ENCODE measurements at places on chromosomes 5 and 9.

GRCh38 chr9:131091352-131091992 is 4.9 kb upstream of the AIF1L start:
- H3K36me3 ChIP-seq: no peaks in the 10 kb centered on the region
- no peak overlapping the region for H3K27ac ChIP-seq
- no peak overlapping the region for H3K4me3 ChIP-seq
- H3K4me1 ChIP-seq: peaks cover 4% of the 10 kb centered on the region
- peaks cover 25% of the 10 kb centered on the region for H3K27me3 ChIP-seq

- no peak overlapping the region for H3K27ac ChIP-seq
- no peak for DNase-seq
- no peaks in the 10 kb centered on the region for H3K27me3 ChIP-seq
These were observed 58.8 kb downstream of the CAAP1 start for GRCh38 chr9:26833792-26834191.

DNA sequence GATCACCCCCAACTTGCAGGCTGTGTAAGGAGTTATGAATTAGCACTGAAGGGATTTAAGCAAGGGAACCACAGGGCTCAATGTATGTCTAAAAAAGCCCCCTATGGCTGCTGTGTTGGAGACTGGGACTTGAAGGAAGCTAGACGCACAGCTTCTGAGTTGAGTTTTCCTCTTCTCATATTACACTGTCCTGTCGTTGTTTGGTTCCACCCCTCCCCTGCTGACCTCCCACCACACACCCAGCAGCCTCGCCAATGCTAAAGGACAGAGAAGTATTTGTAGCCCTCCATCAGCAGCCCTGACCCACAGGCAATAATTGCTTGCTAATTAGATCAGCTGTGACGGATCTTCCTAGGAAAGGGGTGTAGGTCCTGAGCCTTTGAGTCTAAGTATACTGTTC is 15.1 kb upstream of the CARTPT start:
- no peak overlapping the region for H3K4me3 ChIP-seq
- H3K4me1 ChIP-seq: no peaks in the 10 kb centered on the region
- DNase-seq: no peak
- peaks cover 31% of the 10 kb centered on the region for H3K27me3 ChIP-seq

- no peaks in the 10 kb centered on the region for H3K4me1 ChIP-seq
- H3K27me3 ChIP-seq: no peaks in the 10 kb centered on the region
- no peaks in the 10 kb centered on the region for H3K36me3 ChIP-seq
- no peak overlapping the region for H3K27ac ChIP-seq
- no peak for DNase-seq
These were observed 535.5 kb upstream of the GRIN3A start for GRCh38 chr9:102273952-102274351.

- no peak overlapping the region for H3K4me3 ChIP-seq
- no peaks in the 10 kb centered on the region for H3K27me3 ChIP-seq
- H3K36me3 ChIP-seq: peaks cover 5% of the 10 kb centered on the region
- no peak for DNase-seq
- no peak overlapping the region for H3K27ac ChIP-seq
These were observed 197.4 kb downstream of the WDR70 start for GRCh38 chr5:37576552-37576951.

- peaks cover 3% of the 10 kb centered on the region for H3K27me3 ChIP-seq
- no peaks in the 10 kb centered on the region for H3K36me3 ChIP-seq
- H3K4me1 ChIP-seq: no peaks in the 10 kb centered on the region
- H3K4me3 ChIP-seq: no peak overlapping the region
- DNase-seq: no peak
These were observed 68.4 kb upstream of the ZFR start for GRCh38 chr5:32512926-32513325.

DNA sequence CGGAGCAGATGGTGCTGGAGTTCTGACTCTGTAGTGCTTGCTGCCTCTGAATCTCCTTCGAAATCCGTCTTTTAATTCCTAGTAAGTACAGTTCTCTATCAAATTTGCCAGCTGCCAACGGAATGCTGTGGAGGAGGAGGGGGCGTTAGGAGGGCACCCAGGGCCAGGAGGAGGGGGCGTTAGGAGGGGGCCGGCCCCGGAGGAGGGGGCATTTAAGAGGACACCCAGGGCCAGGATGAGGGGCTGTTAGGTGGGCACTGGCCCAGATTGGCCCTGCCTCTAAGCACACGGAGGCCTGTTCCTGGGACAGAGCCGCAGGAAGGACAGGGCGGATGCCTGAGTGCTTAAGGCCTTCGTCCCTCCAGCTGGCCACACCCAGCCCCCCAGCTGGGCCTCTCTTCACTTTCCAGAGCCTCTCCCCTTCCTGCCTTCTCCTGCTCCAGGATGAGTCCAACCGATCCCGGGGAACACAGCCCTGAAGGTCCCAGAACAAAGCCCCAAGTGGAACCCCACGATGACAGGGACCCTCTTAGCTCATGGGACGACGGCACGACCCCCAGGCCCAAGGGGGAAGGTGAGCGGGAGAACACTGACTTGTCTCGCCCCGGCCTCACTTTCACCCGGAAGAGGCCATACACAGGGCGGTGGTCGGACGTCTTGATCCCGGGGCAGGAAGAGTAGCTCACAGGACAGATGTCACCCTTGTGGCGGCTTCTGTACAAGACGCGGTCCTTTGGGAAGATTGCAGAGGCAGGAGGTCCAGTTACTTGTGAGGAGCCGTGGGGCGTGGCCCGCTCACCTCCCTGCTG is 9.8 kb downstream of the INPP5E start:
- no peak overlapping the region for H3K27ac ChIP-seq
- H3K36me3 ChIP-seq: peaks cover 3% of the 10 kb centered on the region
- no peak overlapping the region for H3K4me3 ChIP-seq

- no peaks in the 10 kb centered on the region for H3K36me3 ChIP-seq
- H3K27me3 ChIP-seq: peaks cover 28% of the 10 kb centered on the region
- no peak overlapping the region for H3K27ac ChIP-seq
- no peak overlapping the region for H3K4me3 ChIP-seq
- H3K4me1 ChIP-seq: no peaks in the 10 kb centered on the region
- no peak for DNase-seq
These were observed 176.1 kb downstream of the GADD45G start for GRCh38 chr9:89780959-89781358.

DNA sequence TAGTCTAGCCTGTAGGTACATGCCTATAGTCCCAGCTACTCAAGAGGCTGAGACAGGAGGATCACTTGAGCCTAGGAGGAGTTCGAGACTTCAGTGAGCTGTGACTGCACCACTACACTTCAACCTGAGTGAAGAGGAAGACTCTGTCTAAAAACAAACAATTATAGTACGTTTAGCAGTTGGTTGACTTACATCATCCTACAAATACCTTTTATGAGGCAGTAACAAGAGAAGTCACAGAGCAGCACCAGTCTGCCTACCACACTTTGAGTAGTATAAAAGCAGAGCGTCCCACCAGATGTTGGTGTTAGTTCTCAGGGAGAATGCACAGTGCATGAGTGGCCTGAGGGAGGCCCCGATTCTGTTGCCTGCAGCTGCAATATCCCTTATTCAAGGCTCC is 16.1 kb downstream of the ZFR start:
- H3K4me3 ChIP-seq: no peak overlapping the region
- H3K27ac ChIP-seq: no peak overlapping the region
- peaks cover 26% of the 10 kb centered on the region for H3K4me1 ChIP-seq
- H3K27me3 ChIP-seq: no peaks in the 10 kb centered on the region

DNA sequence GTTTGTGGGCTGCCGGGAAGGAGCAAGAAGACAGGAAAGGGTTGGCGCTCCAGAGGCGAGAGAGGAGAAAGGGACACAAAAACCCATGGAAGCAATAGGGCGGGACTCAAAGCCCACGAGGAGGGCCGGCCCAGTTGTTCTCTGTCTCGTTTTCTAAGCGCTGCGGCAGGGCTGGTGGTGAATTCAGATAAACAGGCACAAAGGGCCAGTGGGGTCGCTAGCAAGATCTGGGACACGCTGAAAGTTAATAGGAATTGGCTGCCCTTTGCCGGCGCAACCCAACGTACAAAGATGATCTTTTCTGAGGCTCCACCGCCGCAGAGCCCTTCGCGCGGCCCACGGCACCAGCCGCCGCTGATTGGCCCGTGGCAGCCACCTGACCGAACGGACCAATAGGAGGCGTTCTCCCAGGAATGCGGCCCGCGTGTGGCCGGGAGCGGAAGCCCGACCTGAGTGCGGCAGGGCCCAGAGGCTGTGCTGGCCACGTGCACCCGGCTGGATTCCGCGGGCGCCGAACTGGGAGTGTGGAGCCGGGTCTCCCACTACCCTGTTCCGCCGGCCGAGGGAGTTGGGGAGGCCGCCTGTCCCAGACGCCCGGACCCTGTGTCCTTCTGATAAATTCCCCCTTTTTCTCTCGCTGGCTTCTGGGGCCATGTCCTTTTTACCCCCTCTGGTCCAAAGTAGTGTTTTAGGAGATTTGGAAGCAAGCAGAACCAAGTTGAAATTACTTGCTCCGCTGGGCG is 16.8 kb upstream of the NSD1 start:
- DNase-seq: peak; percentile 91
- H3K4me1 ChIP-seq: peaks cover 27% of the 10 kb centered on the region
- no peaks in the 10 kb centered on the region for H3K27me3 ChIP-seq
- H3K27ac ChIP-seq: peak overlapping the region; percentile 85
- H3K36me3 ChIP-seq: no peaks in the 10 kb centered on the region
- H3K4me3 ChIP-seq: peak overlapping the region; percentile 25

DNA sequence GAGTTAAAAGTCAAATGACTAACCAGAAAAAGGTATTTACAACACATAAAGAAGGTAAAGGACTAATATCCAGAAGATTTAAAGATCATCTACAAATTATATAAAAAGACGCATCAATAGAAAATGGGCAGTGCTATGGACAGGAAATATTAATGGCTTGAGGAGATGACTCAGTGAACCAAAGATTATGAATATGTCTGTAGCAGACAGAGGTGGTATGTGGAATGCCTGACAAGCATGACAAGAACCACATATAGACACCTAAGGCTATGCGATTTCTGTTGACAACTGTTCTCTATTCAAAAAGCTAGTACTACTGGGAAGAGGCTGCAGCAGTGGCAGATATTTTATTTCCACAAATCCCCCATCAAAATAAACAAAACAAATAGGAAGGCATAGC is 177.0 kb upstream of the SH3GL2 start:
- DNase-seq: no peak
- peaks cover 1% of the 10 kb centered on the region for H3K36me3 ChIP-seq
- no peak overlapping the region for H3K27ac ChIP-seq
- no peaks in the 10 kb centered on the region for H3K4me1 ChIP-seq

GRCh38 chr5:64622991-64623390 is 67.3 kb upstream of the SHISAL2B start:
- H3K27ac ChIP-seq: no peak overlapping the region
- H3K4me1 ChIP-seq: no peaks in the 10 kb centered on the region
- H3K36me3 ChIP-seq: no peaks in the 10 kb centered on the region

- peaks cover 15% of the 10 kb centered on the region for H3K27me3 ChIP-seq
- peak overlapping the region; percentile 68 for H3K27ac ChIP-seq
- peak overlapping the region; percentile 21 for H3K4me3 ChIP-seq
- H3K36me3 ChIP-seq: peaks cover 2% of the 10 kb centered on the region
- no peak for DNase-seq
These were observed 117.4 kb downstream of the PRKACG start for GRCh38 chr9:68896486-68896885.

DNA sequence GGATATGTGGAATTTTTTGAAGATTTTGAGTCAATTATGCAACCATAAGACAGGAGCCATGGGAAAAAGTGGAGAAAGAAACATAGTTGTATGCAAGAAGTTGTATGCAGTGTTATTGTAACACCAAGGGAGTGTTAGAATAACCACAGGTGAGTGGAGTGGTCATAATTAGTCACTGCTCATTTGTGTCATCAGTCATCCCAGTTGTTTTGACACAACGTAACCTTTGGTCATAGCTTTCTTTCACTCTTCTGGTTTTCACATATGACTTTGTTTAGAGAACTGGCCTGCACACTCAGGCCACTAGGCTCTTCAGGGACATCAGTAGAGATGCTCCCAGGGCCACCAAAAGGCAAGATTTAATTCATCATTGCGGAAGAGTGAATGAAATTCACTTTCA is 158.7 kb upstream of the HMHB1 start:
- peaks cover 1% of the 10 kb centered on the region for H3K36me3 ChIP-seq
- H3K27ac ChIP-seq: no peak overlapping the region
- H3K27me3 ChIP-seq: no peaks in the 10 kb centered on the region
- no peak overlapping the region for H3K4me3 ChIP-seq
- no peak for DNase-seq
- H3K4me1 ChIP-seq: peaks cover 16% of the 10 kb centered on the region

DNA sequence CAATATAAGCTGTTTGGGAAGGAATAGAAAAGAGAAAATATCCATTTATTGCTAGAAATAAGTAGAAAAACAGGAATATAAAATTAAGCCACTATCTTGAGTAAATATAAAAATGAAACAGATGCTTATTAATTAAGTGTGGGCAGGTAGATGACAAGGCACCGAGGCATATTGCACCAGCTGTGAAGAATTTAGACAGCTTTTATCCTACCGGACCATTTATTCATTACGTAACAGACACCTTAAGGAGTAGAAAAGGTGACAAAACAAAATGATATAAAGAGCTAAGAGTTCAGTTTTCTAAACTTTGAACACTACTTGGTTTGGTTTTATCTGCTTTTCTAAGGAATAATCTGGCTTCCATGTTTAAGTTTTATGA is 404.1 kb downstream of the PTPRD start:
- no peaks in the 10 kb centered on the region for H3K4me1 ChIP-seq
- no peaks in the 10 kb centered on the region for H3K36me3 ChIP-seq
- no peak overlapping the region for H3K27ac ChIP-seq
- DNase-seq: no peak
- no peak overlapping the region for H3K4me3 ChIP-seq

GRCh38 chr9:127921557-127922120 is 4.8 kb upstream of the ST6GALNAC4 start:
- H3K27me3 ChIP-seq: peaks cover 22% of the 10 kb centered on the region
- H3K4me3 ChIP-seq: peak overlapping the region; percentile 18
- H3K27ac ChIP-seq: peak overlapping the region; percentile 28

DNA sequence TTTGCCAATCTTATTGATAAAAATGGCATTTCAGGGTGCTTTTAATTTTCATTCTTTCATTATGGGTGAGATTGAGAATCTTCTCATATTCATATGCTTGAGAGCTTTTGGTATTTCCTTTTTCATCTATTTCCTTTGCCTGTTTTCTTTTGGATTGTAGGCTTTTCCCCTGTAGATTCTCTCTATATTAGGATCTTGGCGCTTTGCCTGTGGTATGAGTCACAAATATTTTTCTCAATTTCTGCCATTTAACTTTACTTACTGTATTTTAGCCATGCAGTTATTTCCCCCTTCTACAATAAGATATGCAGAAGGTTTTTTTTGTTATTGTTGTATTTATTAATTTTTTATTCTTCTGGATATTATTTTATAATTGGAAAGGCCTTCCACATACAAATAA is 21.5 kb upstream of the KLF9 start:
- peaks cover 7% of the 10 kb centered on the region for H3K27me3 ChIP-seq
- DNase-seq: no peak
- no peak overlapping the region for H3K4me3 ChIP-seq

- no peaks in the 10 kb centered on the region for H3K27me3 ChIP-seq
- DNase-seq: no peak
- no peak overlapping the region for H3K4me3 ChIP-seq
- H3K27ac ChIP-seq: no peak overlapping the region
- H3K36me3 ChIP-seq: peaks cover 16% of the 10 kb centered on the region
These were observed 124.8 kb downstream of the RGS3 start for GRCh38 chr9:113588242-113588810.

All from activated CD8-positive, alpha-beta memory T cell treated with anti-CD3 and anti-CD28 coated beads, Interleukin-2, amount 10 ng/mL, durations not matched to agents 7 days and 5 days (primary cell).